RWPE2 (cell line): ENCODE measurements at places on chromosomes 5 and 9.

DNA sequence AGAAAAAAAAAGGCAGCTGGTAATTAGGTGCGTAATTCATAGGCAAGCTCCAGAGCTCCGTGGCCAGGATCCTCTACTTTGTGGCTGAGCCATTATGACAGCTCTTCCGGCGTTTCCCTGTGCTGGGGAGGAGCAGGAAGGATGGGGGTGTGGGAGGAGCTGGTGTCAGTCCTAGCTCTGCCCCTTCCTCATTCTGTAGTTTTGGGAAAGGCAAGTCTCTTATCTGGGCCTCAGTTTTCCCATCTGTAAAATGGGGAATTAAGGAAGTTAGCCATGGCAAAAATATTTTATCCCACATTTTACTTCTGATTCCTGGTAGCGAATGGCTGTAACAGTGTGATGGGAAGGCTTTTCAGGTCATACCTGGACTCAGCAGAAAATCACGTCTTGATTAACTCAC, 81.1 kb downstream of the SEC61B start:
- no peak overlapping the region for H3K4me3 ChIP-seq
- DNase-seq = no peak
- no peaks in the 10 kb centered on the region for H3K4me1 ChIP-seq
- H3K27me3 ChIP-seq = no peaks in the 10 kb centered on the region
- H3K36me3 ChIP-seq = no peaks in the 10 kb centered on the region

GRCh38 chr9:40927260-40927631, 201.2 kb downstream of the FOXD4L6 start:
- H3K4me1 ChIP-seq = no peaks in the 10 kb centered on the region
- no peak overlapping the region for H3K27ac ChIP-seq
- H3K36me3 ChIP-seq = no peaks in the 10 kb centered on the region
- no peaks in the 10 kb centered on the region for H3K27me3 ChIP-seq

GRCh38 chr5:163912046-163912445, 406.6 kb downstream of the MAT2B start:
- no peak overlapping the region for H3K4me3 ChIP-seq
- no peak overlapping the region for H3K27ac ChIP-seq
- no peaks in the 10 kb centered on the region for H3K27me3 ChIP-seq
- no peaks in the 10 kb centered on the region for H3K36me3 ChIP-seq

GRCh38 chr5:115708819-115709477, 83.1 kb upstream of the TMED7 start:
- DNase-seq = no peak
- no peak overlapping the region for H3K4me3 ChIP-seq

GRCh38 chr9:71638627-71639026, 129.7 kb downstream of the CEMIP2 start:
- H3K4me1 ChIP-seq = peaks cover 8% of the 10 kb centered on the region
- no peak overlapping the region for H3K27ac ChIP-seq
- H3K36me3 ChIP-seq = no peaks in the 10 kb centered on the region
- no peak overlapping the region for H3K4me3 ChIP-seq

DNA sequence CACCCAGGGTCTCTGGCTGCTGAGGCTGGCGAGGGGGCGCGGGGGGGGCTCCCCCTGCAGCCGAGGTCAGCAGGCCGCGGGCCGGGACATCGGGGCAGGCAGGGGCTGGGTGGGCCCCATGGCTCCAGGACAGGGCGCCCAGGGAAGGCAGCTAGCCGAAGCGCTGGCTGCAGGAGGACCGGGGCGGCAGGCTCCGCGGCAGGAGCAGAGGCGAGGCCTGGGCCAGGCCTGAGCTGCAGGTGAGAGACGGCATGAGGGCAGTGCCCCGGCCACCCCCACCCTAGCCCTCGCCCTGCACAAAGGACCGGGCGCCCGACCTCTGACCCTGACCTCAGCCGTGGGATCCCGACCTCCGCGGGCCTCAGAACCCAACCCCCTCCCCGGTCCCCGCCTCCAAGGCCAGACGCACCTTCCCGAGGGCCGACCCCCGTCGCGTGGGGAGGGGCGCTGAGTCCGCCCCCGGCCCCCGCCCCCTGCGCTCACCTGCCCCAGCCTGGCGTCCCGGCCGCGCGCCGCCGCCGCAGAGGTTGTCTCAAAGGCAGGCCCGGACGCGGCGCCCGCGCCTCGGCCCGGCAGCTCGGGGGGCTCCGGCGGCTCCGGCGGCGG, 431 bp downstream of the RNF208 start:
- no peak overlapping the region for H3K27ac ChIP-seq
- H3K4me1 ChIP-seq = peaks cover 28% of the 10 kb centered on the region
- H3K27me3 ChIP-seq = no peaks in the 10 kb centered on the region
- DNase-seq = no peak
- peak overlapping the region; percentile 45 for H3K4me3 ChIP-seq

GRCh38 chr5:96565582-96566265, 96.5 kb upstream of the CAST start:
- H3K27ac ChIP-seq = peak overlapping the region; percentile 49
- DNase-seq = no peak
- H3K4me1 ChIP-seq = peaks cover 29% of the 10 kb centered on the region
- no peaks in the 10 kb centered on the region for H3K27me3 ChIP-seq
- H3K4me3 ChIP-seq = no peak overlapping the region
- no peaks in the 10 kb centered on the region for H3K36me3 ChIP-seq

GRCh38 chr9:129722913-129723312, 29.9 kb downstream of the PTGES start:
- H3K27ac ChIP-seq = no peak overlapping the region
- DNase-seq = no peak
- H3K4me3 ChIP-seq = no peak overlapping the region
- H3K36me3 ChIP-seq = no peaks in the 10 kb centered on the region
- no peaks in the 10 kb centered on the region for H3K27me3 ChIP-seq

GRCh38 chr5:4142842-4143241, 547.2 kb downstream of the IRX1 start:
- H3K27me3 ChIP-seq = no peaks in the 10 kb centered on the region
- no peaks in the 10 kb centered on the region for H3K36me3 ChIP-seq
- no peak overlapping the region for H3K4me3 ChIP-seq

DNA sequence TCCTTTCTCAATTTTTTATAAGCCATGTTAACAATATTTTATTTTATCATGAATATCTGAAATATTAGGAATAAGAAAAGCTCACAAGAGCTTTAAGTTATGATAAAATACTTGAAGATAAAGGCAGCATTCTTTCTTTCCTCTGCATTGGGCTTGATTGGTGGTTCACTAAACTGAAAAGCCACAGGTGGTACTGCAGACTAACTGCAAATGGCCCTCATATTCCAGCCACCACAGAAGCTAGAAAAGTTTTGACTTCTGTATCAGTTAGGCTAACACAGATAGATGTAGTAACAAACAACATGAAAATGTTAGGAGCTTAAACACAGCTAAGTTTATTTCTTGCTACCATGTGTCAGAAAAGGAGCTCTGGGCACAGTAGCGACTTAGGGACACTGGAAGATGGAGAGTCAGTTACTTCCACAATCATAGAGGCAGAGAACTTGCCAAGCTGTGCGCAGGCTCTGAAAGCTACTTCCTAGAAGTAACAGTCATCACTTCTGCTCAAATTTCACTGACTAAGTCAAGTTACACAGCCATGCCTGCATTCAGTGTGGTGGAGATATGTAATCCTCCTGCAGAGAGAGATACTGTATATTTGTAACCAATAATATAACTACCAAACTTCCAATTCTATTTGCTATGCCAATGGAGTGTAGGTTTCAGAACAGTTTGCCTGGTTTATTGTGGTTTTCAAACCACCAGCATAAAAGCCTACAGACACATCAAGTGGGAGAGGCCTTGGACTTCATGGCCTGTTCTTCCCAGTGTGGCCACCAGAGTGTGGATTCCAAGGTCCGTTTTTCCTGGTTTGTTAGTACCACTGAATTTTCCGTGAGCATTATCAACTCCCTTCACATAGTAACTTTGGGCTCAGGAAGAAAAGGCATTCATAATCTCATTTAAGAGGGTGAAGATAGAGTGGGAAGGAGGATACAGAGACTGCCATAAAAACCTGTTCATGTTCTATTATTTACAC, 268.3 kb downstream of the PJA2 start:
- no peaks in the 10 kb centered on the region for H3K27me3 ChIP-seq
- H3K4me3 ChIP-seq = no peak overlapping the region
- no peaks in the 10 kb centered on the region for H3K36me3 ChIP-seq
- no peak for DNase-seq
- H3K4me1 ChIP-seq = no peaks in the 10 kb centered on the region

GRCh38 chr9:128421482-128421996, 882 bp downstream of the CERCAM start:
- H3K4me3 ChIP-seq = peak overlapping the region; percentile 85
- no peaks in the 10 kb centered on the region for H3K27me3 ChIP-seq
- H3K4me1 ChIP-seq = no peaks in the 10 kb centered on the region
- DNase-seq = no peak

- H3K36me3 ChIP-seq = no peaks in the 10 kb centered on the region
- DNase-seq = no peak
- H3K4me3 ChIP-seq = no peak overlapping the region
- peaks cover 11% of the 10 kb centered on the region for H3K4me1 ChIP-seq
Observed at GRCh38 chr9:83166372-83166771, 103.4 kb upstream of the RASEF start.

DNA sequence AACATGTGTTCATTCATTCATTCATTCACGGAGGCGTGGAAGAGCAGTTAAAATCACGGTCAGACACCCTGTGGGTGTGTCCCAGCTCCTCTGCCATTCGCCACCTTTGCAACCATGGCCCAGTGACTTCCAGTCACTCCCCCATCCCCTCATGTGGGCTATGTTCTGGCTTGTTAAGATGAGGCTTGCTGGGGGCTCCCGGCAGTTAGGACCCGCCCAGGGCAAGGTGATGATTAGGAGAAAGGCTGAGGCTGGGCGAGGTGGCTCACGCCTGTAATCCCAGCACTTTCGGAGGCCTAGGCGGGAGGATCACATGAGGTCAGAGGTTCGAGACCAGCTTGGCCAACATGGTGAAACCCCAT, 24.9 kb upstream of the PTGES start:
- no peak overlapping the region for H3K4me3 ChIP-seq
- no peaks in the 10 kb centered on the region for H3K27me3 ChIP-seq
- no peak for DNase-seq
- peaks cover 21% of the 10 kb centered on the region for H3K4me1 ChIP-seq
- H3K27ac ChIP-seq = peak overlapping the region; percentile 68

- no peaks in the 10 kb centered on the region for H3K36me3 ChIP-seq
- H3K4me1 ChIP-seq = peaks cover 12% of the 10 kb centered on the region
- H3K4me3 ChIP-seq = no peak overlapping the region
- H3K27me3 ChIP-seq = no peaks in the 10 kb centered on the region
Observed at GRCh38 chr5:157598350-157598936, 22.9 kb upstream of the ADAM19 start.

GRCh38 chr5:113044776-113045465, 68.3 kb downstream of the DCP2 start:
- H3K4me1 ChIP-seq = peaks cover 12% of the 10 kb centered on the region
- H3K4me3 ChIP-seq = no peak overlapping the region
- H3K27ac ChIP-seq = no peak overlapping the region
- DNase-seq = no peak
- peaks cover 27% of the 10 kb centered on the region for H3K36me3 ChIP-seq

GRCh38 chr9:101836021-101836420, 97.6 kb upstream of the GRIN3A start:
- DNase-seq = no peak
- H3K4me1 ChIP-seq = no peaks in the 10 kb centered on the region
- peaks cover 5% of the 10 kb centered on the region for H3K27me3 ChIP-seq
- no peak overlapping the region for H3K4me3 ChIP-seq
- H3K27ac ChIP-seq = no peak overlapping the region

DNA sequence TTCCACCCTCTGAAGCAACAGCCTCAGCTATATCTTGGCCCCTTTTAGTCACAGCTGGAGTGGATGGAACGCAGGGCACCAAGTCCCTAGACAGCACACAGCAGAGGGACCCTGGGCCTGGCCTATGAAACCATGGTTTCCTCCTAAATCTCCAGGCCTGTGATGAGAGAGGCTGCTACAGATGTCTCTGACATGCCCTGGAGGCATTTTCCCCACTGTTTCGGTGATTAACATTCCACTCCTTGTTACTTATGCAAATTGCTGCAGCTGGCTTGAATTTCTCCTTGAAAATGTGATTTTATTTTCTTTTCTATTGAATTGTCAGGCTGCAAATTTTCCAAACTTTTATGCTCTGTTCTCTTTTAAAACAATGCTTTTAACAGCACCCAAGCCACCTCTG, 384.8 kb downstream of the PRR16 start:
- H3K4me3 ChIP-seq = no peak overlapping the region
- no peak overlapping the region for H3K27ac ChIP-seq
- no peaks in the 10 kb centered on the region for H3K27me3 ChIP-seq

- H3K4me3 ChIP-seq = no peak overlapping the region
- DNase-seq = no peak
- H3K27ac ChIP-seq = no peak overlapping the region
- no peaks in the 10 kb centered on the region for H3K4me1 ChIP-seq
- no peaks in the 10 kb centered on the region for H3K27me3 ChIP-seq
- no peaks in the 10 kb centered on the region for H3K36me3 ChIP-seq
Observed at GRCh38 chr5:72525816-72526215, 18.6 kb upstream of the ZNF366 start.

DNA sequence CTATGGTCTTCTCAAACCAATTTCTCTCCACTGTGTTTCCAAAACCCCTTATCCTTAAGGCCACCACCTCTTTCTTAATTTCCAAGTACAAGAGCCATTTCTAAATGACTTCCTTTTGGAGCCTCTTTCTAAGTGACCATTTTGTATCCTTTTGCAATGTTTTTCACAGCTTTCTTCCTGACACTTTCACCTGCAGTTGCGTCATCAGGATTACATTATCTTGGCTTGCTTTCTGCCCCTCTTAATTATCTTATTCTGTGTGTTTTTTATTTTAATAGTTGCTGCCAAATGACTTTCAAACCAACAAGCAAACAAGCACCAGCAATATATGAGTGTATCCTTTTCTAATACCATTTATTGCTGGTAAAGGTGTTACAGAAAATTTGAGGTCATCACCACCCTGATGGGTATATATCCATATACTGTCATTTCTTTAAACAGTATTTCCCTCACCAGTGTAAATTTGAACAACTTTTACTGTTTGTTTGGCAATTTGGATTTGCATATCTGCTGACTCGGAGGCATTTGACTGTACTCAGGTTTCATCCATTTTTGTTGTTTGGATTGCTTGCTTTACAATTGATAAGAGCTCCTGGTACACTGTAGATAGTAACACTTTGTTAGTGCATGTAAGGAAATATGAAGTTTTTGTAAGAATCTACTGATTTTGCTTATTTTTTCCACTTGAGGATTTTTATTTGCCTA, 5.4 kb upstream of the ANXA1 start:
- H3K27me3 ChIP-seq = no peaks in the 10 kb centered on the region
- no peaks in the 10 kb centered on the region for H3K36me3 ChIP-seq
- H3K27ac ChIP-seq = no peak overlapping the region
- DNase-seq = no peak
- no peak overlapping the region for H3K4me3 ChIP-seq

DNA sequence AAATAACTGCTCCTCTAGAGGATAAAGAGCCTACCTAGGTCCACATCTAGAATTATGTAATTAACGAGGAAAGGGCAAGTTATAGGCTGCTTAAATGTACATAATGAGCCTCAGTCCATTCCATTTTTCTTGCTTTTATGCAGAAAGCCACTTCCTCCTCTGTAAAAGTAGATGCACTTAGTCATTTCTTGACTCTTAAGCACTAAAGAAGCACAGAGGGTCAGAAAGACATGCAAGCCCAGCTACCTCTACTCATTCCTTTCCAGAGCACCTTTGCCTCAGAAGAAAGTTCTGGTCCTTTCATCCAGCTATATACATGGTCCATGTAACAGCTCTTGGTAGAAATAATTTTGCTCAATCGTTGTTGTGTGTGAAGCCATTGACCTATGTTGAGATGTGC, 308.0 kb upstream of the NREP start:
- H3K4me3 ChIP-seq = no peak overlapping the region
- H3K4me1 ChIP-seq = peaks cover 5% of the 10 kb centered on the region
- H3K27me3 ChIP-seq = no peaks in the 10 kb centered on the region
- no peaks in the 10 kb centered on the region for H3K36me3 ChIP-seq
- no peak overlapping the region for H3K27ac ChIP-seq
- DNase-seq = no peak
